Activated naive CD4-positive, alpha-beta T cell treated with anti-CD3 and anti-CD28 coated beads for 36 hours (primary cell): ENCODE measurements at places on chromosomes 2 and 18.

GRCh38 chr2:98556344-98557033 lies 51.8 kb downstream of the COA5 start:
- no peak for DNase-seq

GRCh38 chr2:21489080-21489479 lies 365.3 kb downstream of the TDRD15 start:
- DNase-seq, result no peak

DNA sequence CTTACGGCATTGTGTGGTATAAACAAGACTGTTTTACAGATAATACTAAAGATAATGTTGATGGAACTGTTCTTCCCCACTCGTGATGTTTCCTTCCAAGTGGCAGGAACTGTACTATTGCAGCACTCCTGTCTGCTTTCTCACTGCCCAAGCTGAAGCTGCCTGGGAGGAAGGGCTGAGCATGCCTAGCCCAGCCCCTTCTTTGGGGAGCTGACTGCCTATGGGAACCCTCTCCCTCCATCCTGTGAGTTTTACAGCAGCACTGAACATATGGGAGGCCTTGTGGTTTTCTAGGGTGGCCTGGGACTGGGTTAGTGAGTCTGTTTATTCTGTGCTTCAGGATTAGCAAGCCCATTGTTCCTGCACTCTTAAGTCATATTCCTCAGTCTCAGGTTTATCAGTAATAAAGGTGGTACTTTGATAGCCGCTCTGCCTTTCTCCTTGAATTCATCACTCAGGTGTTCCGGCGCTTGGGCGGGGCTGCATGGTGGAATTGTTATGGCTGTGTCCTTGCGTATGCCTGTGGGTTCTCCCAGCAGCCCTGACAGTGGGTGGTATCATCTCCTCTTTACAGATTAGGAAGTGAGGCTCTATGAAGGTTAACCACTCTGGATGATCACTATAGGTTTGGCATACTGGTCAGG lies 379.7 kb downstream of the PTPRM start:
- peak; percentile 22 for DNase-seq

DNA sequence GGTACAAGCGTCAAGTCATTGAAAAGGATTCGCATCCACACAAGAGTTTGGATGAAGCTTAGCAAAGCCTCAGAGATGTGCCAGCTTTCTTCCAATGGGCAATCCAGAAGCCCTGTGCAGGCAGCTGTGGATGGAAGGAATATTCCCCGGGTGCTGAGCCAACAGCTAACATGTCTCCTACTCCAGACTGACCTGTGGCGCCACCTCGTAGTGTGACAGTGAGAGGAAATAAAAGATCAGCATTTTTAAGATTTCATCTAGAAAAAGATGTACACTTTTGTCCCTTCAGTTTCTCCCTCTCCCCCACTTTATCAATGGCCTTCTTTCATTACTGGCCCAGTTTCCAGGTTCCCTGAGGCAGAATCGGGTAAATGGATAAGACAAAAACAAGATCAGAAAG lies 48.9 kb upstream of the SPATS2L start:
- no peak for DNase-seq

- no peak for DNase-seq
Observed at GRCh38 chr18:33729556-33729955, 151.5 kb downstream of the ASXL3 start.

GRCh38 chr2:221563270-221563985 lies 8.7 kb downstream of the EPHA4 start:
- no peak for DNase-seq

DNA sequence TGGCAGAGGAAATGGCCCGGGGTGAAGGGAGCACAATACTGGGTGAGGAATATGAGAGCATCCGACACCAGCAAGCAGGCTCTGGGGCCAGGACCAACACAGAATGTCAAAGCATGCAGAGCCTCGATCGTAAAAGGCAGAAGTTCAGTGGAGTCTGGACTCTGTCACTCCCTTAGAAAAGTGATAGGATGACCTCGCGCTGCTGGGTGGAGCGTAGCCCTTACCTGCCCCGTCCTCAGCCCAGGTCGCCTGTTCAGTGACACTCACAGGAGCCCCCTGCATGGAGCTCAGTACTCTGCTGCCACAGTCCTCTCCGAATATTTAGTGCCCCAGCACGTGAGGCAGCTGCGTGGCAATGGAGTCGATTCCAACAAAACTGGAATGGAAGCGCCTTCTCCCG lies 236.7 kb upstream of the MYT1L start:
- no peak for DNase-seq

GRCh38 chr2:207902821-207903220 lies 122.5 kb downstream of the PLEKHM3 start:
- no peak for DNase-seq

DNA sequence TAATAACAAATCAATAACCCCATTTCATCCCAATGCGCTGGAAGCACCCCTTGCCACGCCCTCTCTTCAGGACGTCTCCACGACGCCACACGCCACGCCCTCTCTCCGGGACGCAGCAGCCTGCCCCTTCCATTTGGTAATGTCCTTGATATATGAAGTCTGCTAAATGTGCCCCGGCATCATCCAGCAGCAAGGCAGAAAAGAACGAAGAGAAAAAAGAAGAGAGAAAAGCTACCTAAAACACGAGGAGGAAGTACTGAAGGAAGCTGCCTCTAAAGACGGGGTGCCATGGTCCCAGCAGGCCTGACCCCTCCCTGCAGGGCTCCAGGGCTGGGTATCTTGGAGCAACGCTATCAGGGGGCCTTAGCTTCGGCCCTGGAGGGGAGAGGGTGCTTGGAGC lies 41.8 kb downstream of the CNGA3 start:
- no peak for DNase-seq

DNA sequence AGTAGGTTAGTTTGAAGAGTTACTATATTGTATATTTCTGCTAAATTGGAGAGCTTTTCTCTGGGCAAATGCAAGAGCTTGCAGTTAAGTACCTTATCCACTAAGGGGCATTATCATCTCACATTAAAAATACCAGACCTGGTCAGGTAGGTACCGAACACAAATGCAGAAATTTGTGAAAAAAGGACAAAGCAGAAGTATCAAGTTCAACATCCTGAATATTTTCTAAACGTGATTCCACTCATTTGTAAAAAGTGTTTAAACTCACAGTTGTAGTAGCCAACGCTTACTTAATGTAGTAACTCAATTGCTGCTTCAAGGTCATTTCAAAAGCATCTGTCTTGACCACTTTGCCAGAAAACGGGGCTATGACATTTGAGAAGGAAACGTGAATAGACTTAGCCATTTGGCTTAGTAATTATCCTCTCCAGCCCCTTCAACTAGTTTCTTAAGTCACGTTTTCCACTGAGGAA lies 52.1 kb downstream of the CYRIA start:
- no peak for DNase-seq
